Stimulated activated naive CD8-positive, alpha-beta T cell treated with anti-CD3 and anti-CD28 coated beads, Interleukin-15, amount 100 ng/mL, for 72 hours (primary cell): ENCODE measurements at places on chromosomes 11 and 22.

GRCh38 chr22:46300491-46300890, 3.8 kb downstream of the GTSE1 start:
- no peak for DNase-seq

- DNase-seq, result no peak
Observed at GRCh38 chr11:11394241-11394640, 41.2 kb upstream of the CSNK2A3 start.

- DNase-seq, result no peak
Observed at GRCh38 chr22:22737590-22737989, 93.2 kb downstream of the GGTLC2 start.

DNA sequence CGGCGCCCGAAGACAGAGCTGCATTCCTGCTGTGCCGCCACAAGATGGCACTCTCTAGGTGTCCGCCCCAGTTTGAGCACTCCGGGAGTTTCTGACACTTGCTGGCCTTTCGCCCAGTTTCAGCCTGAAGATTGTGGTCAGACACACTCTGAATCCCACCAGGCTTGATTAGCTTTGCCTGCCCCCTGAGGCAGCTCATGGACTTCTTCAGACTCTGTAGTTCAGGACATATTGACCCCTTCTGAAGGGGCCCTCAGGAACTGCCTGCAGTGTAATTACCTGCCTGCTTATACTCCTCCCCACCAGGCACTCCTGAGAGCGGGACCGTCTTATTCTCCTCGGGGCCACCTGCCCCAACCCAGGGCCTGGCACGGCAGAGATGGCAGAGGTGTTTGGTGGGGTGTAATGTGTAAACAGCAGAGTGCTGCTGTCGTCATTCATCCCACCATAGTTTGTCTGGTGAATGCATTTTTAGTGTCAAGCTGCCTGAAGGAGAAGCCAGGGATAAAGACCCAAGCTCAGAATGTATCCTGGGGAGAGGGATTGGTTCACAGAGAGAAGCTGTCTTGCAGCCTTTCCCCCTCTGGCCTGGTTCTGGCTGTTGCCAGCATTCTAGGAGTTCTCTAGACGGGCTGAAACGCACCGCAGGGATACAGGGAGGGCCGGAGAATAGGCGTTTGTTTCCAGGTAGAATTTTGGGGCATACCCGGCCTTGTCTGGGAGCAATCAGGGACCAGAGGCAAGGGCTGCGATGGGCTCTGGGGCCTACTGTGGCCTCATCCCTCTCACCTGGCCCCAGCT, 46.4 kb downstream of the EIF3F start:
- peak; percentile 47 for DNase-seq

DNA sequence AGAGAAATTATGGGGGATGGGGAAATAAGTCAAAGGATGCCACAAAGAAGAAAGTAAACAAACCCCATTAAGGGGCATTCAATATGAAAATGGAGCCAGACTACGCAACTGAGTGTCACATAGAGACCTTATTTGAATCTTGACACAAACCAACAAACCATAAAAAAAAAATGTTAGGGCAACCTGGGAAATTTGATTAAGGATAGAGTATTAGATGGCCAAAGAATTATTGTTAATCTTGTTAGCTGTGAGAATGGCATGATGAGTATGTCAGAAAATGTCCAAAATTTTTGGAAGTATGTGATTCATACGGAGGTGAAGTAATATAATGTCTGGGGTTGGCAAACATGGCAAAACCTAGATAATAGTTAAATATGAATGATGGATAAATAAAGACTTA, 322.1 kb upstream of the MPPED2 start:
- DNase-seq, result no peak

DNA sequence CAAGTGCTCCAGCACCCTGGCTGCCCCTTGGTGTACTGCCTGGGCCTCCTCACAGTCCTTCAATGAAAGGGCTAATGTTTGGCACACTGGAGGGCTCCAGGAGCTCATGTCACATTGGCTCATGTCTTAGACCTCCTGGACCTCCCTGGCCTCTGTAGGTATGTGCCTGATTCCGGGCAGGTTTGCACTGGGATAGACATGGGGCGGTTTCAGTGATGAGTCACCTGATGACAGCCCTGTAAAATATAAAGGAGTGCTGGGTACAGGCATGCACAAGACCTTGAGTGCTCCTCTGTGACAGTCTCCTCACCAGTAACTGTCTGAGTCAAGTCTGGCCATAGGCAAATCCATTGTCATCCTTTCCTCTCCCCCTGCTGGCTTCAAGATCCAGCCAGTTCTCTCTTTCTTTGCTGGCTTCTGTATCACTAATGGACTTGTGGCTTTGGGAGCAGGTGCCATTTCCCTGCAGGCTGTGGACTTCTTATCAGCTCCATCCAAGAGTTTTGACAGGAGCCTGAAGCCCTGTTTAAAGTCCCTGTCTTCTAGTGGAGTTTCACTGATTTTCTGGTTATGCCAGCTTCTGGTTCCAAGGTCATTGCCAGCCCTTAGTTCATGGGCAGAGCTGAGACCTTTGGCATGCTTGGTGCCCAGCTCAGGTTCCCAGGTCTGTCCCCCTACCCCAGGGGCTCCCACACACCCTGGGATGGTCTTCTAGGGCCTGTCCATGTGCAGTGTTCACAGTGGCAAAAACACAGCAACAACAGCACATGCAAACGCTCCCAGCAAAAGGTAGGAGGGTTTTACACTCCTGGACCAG, 22.7 kb upstream of the P2RY2 start:
- DNase-seq, result no peak

DNA sequence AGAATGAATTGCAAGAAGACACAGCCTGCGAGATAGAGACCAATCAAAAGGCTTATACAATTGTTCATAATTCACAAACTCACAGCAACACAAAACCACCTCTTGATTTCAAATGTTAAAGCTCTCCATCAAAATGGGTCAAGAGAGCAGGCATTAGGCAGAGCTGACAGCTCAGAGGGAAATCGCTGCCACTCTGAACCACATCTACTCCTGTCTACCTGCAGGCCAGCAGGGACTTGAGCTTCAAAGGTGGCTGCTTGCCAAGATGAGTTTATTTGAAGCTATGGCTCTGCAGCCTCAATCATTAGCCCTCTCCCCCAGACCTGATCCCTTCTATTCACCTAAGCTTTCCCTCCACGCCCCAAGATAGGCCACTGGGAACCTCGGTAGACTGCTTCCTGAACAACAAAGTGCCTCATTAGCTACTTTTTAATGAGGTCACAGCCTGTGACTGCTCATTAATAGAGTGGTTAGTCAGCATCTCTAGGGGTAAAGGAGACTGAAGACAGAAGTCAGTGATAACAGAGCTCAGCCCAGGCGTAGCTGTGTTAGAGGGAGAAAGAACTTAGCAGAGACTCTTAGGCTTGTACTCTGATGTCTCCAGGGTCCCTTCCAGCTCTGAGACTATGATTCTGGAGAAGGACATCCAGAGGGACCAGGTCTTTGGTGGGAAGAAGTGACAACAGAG, 21.2 kb upstream of the OR10A5 start:
- DNase-seq, result no peak

DNA sequence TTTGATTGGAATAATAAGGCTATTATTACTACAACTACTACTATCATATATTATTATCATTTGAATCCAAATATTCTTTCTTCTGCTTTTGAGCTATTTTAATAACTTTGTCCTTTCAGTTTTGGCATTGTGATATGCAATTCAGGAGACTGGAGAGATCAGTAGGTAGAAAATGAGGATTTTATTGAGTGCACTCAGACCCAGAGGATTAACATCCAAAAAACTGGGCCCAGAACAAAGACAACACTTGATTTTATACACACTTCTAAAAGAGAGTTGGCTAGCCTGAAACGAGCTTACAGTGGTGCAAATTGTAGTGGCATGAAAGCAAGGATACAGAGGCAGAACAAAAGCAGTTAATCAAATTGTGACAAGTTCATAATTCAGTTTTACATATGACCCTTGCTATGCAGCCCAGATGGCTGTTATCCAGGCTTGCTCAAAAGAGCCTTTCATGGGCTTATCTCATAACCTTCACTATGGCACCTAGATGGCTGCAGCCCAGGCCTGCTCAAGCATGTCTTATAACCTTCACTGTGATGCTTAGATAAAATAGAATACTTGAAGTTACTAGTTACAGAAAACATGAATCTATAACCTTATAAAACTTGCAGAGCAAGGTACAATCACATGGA, 796.3 kb upstream of the RAG2 start:
- DNase-seq, result no peak
